Islet precursor cell (in vitro differentiated cells): ENCODE measurements at places on chromosomes 2 and 18.

DNA sequence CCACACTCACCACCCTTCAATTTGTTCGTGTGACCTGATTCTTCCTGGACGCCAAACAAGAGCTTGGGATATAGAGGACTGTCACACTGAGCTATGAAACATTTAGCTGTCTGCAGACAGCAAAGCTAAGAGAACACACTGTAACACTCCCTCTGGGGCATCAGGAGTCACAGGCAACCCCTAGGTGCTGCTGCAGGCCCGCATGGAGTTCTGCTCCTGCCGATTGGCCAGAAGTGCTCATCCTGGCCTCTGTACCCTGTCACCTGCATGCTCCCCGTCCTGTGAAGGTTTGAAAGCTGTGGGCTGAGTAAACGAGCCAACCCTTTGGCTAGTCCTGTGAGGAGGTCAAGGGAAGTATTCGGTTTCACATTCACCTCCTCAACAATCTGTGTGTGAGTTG lies 73.7 kb downstream of the PDK1 start:
- no peak for DNase-seq

DNA sequence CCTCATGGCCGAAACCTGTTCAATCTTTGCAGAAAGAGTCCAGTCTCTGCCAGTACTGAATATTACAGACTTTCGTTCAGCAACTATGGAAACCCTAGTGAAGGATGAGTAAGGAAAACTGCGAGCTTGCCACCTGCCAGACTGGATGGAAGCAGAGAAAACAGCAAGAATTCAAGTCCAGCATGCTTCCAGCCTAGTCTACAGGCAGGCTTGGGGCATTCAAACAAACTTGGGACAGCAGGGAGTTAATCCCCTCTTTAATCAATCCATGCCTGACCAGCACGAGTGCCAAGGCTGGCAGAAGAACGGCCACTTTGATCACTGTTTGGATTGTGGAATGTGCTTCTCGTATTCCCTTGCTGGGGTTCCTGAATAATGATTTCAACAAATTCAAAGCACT lies 145.2 kb downstream of the EPHA4 start:
- DNase-seq: no peak

DNA sequence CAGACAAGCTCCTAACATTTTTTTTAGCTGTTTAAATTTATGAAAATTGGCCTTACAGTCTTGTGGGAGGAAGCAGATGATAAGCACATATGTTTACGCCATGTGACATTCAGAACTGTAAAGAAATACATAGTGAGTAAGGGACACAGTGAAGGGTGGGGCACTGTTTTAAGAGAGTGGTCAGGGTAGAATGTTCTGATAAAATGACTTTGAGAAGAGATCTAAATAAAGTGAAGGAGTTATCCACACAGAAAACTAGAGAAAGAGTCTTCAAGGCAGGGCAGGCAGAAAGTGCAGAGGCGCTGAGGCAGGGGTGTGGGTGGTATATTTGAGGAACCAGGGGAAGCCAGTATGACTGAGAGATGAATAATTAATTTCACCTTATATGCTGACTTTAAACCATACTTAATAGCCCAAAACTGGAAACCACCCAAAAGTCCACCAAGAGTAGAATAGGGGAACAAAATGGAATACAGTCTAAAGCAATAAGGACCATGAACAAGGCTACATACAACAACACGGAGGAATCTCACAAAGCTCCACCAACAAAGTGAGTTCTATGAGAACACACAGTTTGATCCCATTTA lies 8.6 kb downstream of the MREG start:
- no peak for DNase-seq

DNA sequence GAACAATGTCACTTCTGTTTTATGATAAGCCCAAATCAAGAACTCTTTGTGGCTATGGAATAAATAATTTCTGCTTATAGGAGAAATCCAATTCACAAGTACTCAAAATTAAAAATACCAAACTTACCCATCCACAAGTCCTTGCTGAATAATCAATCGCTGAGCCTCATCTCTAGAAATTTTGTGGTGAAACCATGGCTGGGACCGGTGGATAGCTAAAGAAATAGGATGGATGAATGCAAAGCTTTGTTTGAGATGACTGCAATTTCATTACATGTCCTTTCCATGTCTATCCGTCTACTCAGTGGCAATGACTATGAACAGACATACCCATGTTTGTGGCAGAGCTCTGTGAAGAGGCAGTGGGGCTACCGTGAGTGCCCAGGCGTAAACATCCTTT lies 124.4 kb downstream of the GRB14 start:
- no peak for DNase-seq

DNA sequence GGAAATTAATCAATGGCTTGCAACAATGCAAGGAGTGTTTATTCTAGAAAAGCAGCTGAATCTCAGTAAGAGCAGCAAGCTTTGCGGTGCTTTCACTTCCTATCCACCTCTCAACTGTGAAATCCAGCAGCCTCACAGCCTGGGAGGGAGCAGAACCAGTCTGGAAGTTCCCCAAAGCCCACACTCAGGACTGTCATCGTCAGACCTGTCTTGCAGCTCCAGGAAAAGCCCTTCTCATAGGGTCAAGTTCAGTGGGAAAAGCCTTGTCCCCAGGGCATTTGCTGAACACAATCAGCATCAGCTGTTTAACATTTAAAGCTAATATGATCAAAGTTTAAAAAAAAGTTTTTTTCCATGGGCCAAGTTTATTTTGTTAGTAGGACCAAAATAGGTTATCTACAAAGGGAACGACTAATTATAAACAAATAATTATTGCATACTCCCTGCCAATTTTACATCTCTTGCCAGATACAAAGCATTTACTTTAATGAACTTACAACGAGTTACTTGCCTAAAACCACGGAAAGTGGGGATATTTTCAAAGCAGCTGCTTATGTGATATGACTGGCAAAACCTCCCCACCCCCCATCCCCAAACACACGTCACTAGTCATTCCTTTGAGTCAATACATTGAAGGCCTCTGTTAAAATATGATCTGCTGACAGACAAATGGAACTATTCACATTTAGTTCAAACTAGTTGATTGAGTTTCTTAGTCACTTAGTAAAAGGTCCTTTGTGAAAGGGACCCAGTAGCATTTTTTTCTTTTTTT lies 36.8 kb downstream of the PARD6G start:
- peak; percentile 68 for DNase-seq

DNA sequence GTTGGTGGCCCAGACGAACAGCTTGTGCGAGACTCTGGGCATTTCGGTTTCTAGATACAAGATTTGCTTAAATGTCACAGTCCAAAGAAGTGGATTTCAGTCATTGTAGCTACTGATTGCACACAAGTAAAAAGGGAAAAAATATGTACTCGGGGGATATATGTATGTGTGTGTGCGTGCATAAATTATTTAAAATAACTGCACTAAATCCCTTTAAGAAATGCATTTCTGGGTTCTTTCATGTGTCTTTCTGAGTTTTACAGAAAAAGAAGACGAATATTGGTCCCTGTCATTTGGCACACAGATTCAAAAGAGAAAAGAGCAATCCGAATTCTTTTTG lies 2.1 kb upstream of the EPHA4 start:
- no peak for DNase-seq

DNA sequence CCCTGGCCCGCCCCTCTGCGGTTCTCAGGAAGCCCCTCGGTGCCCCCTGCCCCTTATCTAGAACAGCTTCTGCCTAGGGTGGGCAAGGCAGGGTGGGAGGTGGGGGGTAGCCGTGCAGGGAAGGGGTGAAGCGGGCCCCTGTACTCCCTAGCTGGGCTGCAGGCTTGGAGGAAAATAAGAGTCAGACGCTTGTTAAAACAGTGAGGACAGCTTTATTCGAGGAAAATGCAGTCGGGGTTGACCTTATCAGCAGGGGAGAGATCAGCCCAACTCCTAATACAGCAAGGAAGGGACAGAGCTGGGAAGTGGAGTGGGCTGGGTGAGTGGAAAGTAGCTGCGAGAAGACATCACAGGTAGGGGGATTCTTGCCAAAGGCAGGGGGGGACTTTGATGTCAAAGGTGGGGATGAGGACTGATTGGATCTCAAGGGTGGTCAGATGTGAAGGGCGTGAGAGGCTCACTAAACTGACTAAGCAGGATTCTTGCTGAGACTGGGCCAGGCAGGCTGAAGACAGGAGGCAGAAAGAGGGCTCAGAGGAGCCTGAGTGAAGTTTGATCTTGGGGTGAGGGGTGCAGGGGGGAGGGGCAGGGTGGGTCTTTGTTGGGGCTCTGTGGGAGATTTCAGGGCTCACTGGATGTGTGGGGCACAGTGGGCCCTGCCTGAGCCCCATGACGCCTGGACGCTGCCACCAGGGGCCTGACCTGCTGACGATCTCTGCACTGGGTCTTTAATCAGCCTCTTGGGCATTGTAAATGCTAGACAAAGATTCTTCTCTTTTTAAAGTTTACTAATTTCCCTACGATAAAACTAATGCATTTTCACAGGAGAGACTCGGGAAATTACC lies 29.9 kb downstream of the HPCAL1 start:
- DNase-seq: peak; percentile 63

GRCh38 chr2:234620018-234620417 lies 123.1 kb upstream of the ARL4C start:
- DNase-seq: no peak
